C1 segment of cervical spinal cord (tissue), 14 donors: ENCODE measurements at places on chromosomes 2 and 18.

DNA sequence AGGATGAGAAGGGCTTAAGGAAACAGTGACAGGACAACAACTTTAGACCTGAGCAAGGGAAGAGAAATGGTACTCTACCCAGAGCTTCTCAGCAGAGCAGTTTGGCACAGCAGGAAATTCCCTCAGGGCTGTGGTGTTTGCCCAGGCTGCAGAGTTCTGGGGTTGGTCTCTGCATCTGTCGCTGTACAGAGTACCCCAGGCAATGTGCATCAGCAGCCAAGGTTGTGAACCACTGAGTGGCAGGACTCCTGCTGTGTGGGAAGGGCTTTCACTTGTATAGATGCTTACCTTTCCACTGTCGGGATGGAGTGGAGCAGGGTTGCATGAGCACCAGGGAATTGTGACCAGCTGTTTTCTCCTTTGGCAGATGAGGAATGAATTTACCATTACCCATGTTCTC, 21.2 kb downstream of the STAMBP start:
- no peak for DNase-seq

GRCh38 chr2:183195397-183195796, 71.2 kb downstream of the NUP35 start:
- no peak for DNase-seq

DNA sequence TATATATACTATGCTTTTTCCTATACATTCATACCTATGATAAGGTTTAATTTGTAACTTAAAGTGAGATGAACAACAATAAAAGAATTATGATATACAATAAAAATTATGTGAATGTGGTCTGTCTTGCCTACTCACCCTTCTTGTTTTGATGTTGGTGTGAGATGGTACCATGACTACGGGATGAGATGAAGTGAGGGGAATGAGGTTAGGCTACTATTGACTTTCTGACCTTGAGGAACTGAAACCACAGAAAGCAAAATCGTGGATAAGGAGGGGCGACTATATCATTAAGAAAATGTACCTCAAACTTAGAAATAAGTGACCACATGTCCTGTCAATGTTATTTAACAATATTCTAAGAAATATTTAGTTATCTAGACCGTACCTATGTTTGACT, 103.9 kb upstream of the PPP1CB start:
- no peak for DNase-seq

GRCh38 chr2:176170602-176171305, 13.6 kb downstream of the HOXD3 start:
- DNase-seq: no peak

- DNase-seq: no peak
Measured at GRCh38 chr2:1045109-1045508, 94.5 kb downstream of the SNTG2 start.

GRCh38 chr18:67935638-67936037, 419.1 kb upstream of the DSEL start:
- no peak for DNase-seq

GRCh38 chr18:8696749-8697211, 8.6 kb upstream of the MTCL1 start:
- peak; percentile 24 for DNase-seq

- DNase-seq: no peak
Measured at GRCh38 chr2:60899892-60900249, 18.5 kb downstream of the REL start.

DNA sequence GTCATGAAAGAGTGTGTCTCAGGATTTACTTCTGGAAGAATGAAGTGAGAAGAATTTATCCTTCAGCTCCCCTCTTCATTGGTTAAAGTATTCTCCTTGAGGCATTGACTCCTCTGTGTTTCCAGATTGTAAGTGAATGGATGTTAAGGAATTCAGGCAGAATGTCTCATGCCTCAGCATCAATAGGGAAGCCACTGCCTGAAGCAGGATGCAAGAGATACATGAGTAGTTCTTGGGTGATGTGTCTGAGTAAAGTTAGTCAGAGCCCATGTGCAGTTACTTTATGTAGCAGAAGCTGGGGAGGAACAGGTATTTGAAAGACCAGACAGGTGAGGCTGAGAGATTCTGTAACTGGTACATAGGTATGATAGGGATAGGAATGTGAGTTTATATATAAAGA, 34.0 kb upstream of the TMEFF2 start:
- DNase-seq: no peak

DNA sequence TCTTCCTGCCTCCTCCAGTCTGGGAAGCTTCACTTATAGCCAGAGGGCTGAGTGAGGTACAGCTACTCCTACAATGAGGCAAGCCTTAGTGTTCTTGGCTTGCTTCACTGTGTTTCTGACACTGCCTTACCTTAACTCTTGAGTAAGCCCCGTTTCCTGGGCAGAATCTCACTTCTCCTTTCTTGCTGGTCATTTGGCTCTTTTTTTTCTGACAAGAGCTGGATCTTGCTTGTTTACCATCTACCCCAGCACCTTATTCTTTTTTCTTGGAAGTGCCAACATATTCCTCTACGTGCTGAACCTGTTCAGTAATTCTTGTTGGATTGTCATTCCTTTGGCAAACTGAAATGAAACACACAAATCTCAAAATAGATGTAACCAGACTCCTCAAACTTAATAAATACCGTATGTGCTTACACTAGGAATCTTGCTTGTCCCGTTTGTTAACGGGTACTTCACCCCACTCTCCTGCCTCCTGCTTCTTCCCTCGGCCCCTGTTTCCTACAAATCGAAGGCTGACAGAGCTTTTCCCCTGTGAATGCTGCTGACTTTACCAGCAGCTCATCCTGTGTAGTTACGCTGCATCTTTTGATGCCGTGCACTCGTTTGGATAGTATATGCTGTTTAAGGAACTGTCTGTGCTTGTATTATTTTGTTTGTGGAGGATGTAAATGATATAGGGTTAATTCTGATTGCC, 132.2 kb downstream of the FMNL2 start:
- DNase-seq: no peak

DNA sequence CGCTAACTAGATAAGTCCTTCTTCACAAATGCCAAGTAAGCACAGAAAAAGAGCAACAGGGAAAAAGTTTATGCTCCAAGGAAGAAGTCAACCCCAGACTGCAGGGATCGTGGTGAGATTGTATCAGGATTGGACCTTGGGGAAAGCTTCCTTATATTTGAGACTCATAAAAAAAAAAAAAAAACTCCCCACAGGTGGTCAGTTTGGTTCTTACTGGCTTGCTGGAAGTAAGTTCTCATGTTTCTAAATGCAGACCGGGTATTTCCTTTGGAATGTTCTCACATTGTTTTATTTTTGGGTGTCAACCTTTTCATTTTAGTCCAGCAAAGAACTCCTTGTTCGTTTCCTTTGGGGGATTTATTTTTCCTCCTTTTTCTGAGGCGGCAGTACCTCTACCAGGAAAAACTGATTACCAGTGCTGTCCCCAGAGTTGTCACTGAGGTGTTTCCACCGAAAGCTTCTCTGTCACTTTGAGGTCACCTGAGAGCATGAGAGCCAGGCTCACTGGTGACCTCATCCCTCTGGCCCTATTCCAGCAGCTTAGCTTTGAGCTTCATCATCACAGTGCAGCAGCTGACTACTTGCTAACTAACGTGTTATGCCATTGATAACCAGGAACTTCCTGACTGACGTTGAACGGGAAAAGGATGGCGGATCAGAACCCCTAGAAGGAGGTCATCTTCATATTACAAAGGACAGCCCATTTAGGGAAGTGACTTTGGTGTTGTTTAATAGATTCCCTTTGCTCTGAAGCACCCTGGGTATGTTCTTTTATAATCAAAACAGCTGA, 16.8 kb upstream of the ATP8B1 start:
- DNase-seq: no peak

DNA sequence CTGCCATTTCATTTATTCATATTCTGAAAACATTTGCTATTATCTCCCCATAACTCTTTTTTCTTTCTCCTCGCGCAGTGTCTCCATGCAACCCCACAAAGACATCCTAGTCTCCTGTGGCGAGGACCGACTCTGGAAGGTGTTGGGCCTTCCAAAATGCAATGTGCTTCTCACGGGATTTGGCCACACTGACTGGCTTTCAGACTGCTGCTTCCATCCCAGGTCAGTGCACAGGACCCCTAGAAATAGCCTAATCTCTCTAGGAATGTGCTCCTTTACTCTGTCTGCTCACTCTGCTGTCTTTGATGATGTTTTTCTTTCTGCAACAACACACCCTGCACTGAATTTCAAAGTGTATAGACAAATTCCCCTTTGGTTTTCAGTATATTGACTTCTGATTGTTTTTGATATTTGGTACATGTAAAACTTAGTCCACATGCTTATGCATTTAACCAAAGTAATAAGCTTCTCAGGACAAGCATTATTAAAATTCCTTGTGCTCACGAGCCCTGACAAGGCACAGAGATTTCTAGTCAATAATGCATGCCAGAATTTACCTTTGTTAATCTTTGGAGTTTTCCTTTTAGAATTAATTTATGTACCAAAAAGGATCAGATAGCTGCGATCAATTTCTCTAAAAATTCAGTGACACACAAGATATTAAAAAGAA, 548.3 kb upstream of the VWC2L start:
- DNase-seq: no peak

DNA sequence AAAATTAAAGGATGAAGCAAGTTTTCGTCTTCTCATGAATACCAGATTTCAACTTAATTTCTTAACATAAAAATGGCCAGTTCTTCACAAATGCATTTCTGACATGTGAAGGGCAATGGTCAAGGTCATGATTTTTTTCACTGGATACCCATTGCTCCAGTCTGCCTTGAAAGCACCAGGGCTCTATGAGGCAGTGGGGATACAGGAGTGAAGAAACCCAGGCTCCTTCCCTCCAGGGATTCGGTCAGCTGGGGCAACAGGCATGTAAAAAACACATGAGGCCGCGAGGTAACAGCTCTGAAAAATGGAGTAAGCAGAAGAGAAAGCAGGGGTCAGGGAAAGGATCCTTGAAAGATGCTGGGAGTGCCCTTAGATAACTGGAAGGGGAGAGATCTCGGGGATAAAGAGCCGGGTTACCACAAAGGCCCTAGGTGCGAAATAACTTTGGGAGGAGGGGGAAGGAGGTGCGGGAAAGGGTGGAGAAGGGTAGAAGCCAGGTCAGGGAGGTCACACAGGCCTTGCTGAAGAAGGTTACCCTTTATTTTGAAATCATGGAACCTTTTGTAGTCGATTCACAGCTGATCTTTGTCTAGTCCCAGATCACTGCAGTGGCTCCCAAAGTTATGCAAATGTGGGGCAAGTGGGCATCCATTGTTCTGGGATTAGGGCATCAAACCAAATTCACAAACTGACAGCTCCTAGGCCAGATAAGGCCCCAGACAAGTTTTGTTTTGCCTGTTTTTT, 5.2 kb upstream of the SPRED2 start:
- DNase-seq: no peak

GRCh38 chr2:192377173-192377572, 182.4 kb upstream of the TMEFF2 start:
- no peak for DNase-seq

- DNase-seq: no peak
Measured at GRCh38 chr2:28745876-28746275, 5.8 kb upstream of the PPP1CB start.

- peak; percentile 11 for DNase-seq
Measured at GRCh38 chr2:74181739-74182138, 3.1 kb upstream of the MOB1A start.

DNA sequence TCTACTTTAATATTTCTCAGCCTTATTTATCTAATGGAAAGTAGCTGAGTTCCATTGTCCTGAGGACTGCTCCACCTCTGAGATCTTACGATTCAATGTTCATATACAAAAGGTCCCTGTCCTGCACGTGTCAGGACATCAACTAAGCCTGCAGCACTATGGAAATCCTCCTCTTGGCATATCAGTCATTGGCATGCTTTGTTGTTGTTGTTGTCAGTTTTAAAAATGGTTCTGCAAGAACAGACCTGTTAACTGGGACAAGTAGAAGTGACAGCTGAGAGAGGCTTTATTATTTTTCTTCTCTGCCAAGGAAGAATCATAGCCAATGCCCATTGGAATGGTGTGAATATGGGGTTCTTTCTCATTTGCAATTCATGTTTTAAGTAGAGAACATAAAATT, 450.1 kb upstream of the PKDCC start:
- no peak for DNase-seq

GRCh38 chr2:72895759-72896281, 8.6 kb downstream of the SPR start:
- no peak for DNase-seq

GRCh38 chr2:172429301-172429968, 2.0 kb downstream of the ITGA6 start:
- DNase-seq: no peak
